ENCODE measurements at places on chromosomes 7 and 10.

DNA sequence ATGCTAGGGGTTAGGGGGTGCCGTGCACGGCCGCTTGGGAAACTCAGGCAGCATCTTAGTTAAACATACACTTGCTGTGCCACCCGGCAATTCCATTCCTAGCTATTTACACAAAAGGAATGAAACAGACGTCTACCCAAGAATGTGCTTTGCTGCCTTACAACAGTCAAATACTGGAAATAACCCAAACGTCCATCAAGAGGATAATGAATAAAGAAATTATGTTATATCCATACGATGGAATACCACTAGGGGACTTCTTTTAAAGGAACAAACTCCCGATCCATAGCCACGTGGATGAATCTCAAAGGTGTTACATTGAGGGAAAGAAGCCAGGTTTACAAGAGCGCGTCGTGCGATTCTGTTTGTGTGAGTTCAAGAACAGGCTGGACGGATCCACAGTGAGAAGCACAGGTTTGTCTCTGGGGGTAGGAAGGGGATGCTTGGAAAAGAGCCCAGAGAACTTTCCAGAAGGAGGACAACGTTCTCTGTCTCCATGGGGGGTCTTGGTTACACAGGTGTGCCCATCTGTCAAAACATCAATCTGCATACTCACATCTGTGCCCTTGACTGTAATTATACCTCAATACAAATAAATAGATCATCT lies 41.8 kb downstream of the STK32C start:
- peak; percentile 18 for DNase-seq

- DNase-seq, result no peak
Observed at GRCh38 chr10:43252783-43253341, 14.0 kb downstream of the RASGEF1A start.

GRCh38 chr7:23396222-23397015 lies 73.9 kb downstream of the IGF2BP3 start:
- DNase-seq, result peak; percentile 81

- DNase-seq, result peak; percentile 52
Observed at GRCh38 chr7:44533301-44534055, 7.7 kb downstream of the NPC1L1 start.
